ENCODE measurements at places on chromosomes 5 and 9.

DNA sequence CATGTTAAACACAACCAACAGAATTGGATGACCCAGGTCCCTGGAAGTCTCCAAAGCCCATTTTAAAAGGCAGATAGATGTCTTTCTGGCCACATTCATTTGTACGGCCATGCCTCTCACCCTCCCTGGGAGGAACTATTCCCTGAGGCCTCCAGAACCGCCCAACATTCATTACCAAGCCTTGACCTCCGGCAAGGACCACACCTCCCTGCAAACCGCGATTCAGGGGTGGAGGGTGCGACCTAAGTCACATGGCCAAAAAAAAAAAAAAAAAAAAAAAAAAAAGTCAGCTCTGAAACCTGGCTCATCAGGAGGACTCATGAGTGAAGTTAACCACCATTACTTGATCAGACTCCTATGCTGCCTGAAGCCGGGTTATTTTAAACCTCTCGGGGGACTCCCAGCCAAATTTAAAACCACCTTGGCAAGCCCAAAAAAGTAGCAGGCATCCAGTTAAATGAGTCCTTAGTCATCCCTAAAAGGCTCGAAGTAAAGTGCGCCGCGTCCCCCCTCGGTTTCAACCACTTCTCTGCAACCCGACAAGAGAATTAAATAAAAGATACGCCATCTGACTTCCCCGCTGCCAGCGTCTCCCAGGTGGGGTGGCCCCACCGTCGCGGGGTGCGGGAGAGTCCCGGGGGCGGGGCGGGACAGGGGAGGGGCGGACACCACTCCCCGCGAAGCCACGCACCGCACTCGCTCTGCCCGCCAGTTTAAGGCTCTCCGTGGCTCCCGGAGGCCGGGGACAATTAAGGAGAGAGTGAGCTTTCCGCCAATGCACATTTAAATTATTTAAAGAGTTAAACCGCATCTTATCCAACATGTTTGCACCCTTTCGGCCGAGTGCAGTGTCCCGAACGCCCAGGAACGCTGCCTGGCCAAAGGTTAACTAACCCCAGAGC lies 2.3 kb downstream of the KLF9 start:
- peak; percentile 78 for DNase-seq

DNA sequence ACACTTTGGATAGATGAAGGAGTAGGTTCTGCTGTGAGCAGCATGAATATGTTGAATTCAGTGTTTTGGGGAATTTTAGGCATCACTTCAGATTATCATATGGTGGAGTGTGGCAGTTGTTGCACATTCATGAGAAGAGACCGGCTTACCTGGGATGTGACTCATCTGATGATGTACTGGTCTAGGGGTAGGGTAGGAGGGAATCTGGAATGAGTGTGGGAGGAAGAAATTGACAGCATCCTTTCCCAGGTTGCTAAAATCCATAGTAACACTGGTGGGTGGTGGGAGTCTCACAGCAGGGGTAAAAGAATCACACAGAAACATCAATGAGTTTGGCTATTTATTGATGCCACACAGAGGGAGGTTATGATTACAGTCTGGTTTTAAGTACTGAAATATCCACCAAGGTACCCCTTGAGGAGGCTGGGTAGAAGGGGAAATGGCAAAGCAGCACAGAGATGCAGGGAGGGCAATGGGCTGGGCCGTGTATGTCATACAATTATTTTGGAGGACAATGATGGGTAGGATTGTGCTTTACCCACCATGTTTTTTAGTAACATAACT lies 82.5 kb downstream of the TARS1 start:
- DNase-seq, result no peak

DNA sequence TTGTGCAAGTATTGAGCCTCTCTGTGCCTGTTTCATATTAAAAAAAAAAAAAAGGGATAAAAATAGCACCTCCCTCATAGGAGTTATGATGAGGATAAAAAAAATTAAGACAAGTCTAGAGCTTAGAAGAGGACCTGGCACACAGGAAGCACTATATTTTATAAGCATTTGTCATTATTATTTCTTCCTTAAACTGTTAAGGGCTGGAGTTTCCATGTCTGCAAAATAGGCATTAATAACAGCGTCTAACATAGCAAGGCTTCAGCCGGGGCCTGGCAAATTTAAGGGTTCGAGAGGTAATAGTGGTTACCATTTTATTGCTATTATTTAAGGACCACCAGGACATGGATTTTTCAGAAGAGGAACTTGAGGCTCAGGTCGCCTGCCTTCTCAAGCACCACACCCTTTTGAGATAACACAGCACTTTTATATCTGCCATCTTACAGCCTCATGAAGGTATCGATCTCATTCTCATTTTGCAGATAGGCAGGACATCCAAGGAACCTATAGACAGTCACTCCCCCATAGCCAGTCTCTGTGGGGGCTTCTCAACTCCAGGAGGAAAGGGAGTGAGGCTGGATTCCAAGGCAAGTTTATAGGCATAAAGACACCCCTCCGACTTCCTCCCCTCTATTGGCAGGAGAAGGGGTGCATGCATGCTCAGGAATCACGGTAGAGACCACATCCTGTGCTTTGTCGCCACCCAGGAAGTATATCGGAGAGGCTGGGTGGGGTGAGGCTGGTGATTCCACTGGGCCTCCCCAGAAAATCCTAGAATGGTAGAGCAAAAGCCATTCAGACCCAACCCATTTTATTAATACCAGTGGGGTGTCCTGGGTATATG lies 2.4 kb downstream of the ANXA6 start:
- peak; percentile 64 for DNase-seq

DNA sequence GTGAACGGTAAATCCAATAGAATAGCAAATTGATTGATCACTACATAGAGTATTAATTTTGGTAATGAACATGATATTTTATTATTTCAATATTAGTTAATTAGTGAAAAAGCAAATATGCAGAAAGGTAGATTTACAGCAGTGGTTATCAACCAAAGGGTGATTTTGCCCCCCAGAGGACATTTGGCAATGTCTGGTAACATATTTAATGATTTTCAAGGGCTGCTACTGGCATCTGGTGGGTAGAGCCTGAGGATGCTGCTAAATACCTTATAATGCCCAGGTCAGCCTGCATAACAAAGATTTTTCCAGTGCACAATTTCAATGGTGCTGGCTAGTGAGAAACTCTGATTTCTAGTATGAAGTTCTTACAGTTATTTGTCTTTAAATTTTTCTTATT lies 1313.7 kb downstream of the PTPRD start:
- DNase-seq, result no peak

DNA sequence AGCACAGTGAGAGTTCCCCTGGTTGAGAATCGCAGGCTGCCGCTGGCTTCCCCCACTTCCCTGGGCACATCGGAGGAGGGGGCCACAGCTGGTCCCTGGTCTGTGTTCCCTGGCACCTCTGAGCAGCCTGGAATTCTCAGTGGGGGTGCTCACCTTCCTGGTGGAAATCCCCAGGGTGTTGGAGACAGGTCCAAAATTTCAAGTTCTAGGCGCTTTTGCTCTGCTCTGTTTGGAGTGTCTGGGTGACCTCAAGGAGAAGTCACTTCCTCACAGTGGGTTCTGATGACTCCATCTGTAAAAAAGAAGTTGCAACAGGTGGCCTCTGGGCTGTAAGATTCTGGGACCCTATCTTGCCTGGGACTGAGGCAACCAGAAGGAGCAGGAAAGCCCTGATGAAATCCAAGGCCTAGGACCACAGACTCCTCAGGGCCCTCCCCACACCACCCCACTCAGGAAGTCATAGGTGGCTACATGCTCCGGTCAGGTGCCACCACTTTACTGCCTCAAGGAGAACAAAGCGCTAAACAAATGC lies at the start of gene TRAF1:
TRAF1 (minus strand) TSS at position 400 of the 532 bp plus-strand sequence. CDS start 721 bp downstream, outside the sequence.
- peak; percentile 46 for DNase-seq

DNA sequence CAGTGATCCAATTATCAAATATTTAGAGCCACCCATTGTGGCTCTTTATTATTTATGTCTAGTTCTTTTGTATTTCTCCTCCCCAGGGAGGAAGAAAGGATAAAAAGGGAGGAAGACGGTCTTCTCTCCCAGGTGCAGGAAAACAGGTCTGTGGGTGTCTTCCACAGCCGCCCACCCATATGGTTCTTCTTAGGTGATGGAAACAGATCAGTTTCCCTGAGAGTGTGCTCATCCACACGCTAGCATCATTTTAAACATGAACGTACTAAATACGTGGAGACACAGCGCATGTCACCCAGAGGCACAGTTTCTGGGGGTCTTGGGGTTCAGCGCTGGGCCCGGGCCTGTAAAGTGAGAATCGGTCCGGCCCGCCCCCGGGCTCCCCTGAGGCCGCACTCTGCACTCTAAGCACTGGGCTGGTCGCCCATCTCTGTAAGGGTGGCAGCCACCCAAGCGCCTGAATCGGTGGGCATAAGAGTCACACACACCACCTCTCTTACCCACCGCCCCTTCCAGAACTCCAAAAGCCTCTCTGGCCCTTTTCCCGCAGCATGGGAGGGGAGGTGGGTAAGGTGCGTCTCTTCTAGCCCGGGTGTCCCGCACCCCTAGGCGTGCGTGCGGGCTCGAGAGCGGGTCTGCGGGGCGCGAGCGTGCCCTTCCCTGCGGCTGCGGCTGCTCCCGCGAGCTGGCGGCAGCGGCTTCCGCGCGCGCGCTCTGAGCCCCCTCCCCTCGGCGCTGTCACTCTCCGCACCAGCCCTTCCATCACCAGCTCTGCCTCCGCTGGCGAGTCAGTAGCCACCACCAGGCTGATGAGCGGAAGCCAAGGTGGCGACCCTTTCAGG lies 1.3 kb downstream of the PTCH1 start:
- DNase-seq, result peak; percentile 48

GRCh38 chr9:7968687-7969086 lies 169.1 kb upstream of the DMAC1 start:
- no peak for DNase-seq

DNA sequence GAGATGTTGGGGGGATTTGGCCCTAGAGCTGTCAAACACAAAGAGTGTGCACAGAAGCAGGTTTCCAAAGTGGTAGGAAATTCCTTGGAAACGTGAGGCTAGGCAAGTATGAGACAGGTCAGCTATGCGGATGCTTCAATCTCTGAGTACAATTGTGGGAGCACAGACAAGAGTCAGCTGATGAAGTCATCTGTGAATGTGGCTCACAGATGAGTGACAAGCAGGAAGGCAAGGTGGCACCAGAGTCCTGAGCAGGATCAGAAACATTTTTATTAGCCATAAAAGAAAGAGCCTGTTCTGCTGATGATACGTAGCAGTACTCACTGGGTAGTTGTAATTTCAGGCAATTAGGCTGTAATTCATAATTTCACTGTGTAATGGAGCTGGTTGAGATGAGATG lies 117.0 kb downstream of the DCP2 start:
- DNase-seq, result no peak

DNA sequence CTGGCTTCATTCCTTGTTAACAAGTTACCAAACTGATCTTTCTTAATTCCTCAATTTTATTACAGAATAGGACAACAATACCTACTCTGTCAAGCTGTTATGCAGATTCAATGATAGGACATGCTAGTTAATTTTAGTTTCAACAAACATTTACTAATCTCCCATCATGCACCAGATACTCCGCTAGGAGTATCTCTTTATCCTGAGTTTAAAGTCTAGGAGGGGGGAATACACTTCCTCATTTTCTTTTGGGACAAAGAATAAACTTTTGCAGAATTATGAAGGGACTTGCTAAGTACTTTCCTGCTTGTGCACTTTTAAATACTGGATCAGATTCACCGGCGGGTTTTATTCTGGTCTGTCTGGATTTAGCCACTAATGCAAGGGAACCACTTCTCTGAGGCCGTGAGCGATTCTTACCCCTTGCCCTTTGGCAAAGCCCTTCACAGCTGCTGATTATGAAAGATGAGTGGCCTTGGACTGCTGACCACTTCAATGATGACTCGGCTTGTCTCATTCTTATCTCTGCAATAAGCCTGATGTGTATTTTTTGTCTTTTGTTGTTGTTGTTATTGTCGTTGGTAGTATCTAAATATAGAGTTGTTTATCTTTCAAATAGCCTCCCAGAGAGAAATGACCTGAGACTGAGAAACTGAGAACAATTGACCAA lies 73.9 kb downstream of the RMI1 start:
- no peak for DNase-seq

All from activated CD8-positive, alpha-beta T cell treated with anti-CD3 and anti-CD28 coated beads for 36 hours (primary cell).